ENCODE measurements at places on chromosomes 12 and 14.

DNA sequence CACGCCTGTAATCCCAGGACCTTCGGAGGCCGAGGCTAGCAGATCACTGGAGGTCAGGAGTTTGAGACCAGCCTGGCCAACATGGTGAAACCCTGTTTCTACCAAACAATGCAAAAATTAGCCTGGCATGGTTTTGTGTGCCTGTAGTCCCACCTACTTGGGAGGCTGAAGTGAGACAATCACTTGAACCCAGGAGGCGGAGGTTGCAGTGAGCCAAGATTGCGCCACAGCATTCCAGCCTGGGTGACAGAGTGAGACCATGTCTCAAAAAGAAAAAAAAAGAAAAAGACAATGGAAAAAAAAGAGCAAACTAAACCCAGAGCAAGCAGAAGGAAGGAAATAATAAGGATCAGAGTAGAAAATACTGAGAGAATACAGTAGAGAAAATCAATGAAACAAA is 5.4 kb downstream of the CHURC1 start:
- DNase-seq, result no peak

GRCh38 chr12:120925740-120926563 is 21.8 kb upstream of the SPPL3 start:
- no peak for DNase-seq

DNA sequence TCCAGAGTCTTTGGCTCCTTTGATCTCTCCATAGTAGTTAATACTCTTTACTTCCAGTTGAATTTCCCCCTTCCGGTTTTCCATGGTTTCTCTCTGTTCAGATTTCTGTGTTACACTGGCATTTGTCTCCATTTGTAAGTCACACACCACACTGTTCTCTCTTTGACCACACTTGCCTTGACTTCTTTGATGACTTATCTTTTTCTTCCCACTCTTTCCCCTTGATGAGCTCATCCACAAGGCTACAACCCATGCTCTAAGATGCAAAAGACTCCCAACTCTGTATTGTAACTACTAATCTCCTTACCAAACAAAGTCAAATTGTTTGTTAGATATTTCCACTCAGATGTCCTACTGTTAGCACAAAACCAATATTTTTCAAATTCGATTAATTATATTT is 242.7 kb upstream of the E2F7 start:
- no peak for DNase-seq

GRCh38 chr12:98998697-98999299 is 353.7 kb downstream of the APAF1 start:
- no peak for DNase-seq

GRCh38 chr14:52895000-52895399 is 55.9 kb downstream of the FERMT2 start:
- DNase-seq, result no peak

- DNase-seq, result no peak
Observed at GRCh38 chr14:51884086-51884927, 23.9 kb downstream of the GNG2 start.

- DNase-seq, result no peak
Observed at GRCh38 chr12:122090759-122091515, 12.4 kb downstream of the MLXIP start.

GRCh38 chr12:117441751-117442150 is 80.3 kb upstream of the NOS1 start:
- no peak for DNase-seq

DNA sequence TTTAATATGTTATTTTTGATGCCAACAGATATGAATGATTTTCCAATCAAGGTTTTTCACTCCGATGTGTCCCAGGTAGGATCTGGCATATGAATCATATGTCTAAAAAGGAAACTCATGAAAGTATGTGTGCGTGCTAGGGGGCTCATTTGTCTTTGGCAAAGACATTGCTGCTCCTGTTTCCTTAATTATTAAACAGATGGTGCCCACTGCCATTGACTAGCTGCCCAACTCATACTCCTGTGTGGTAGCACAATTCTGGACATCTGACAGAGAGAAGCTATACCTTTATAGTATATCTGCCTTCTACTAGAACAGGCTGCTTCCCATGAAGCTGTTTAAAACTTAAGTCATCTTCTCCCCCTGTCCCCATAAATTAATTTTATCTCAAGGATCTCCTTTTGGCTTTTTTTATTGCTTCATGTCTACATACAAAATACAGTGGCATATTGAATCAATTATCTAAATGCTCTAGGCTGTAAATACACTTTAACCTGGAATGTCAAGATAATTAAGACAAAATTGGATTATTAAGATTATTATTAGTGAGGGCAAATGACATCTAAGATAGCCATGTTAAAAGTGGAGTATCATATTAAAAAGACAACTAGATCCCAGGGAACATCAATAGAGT is 1.4 kb upstream of the PDE3A start:
- DNase-seq, result no peak

All from activated CD8-positive, alpha-beta memory T cell treated with anti-CD3 and anti-CD28 coated beads for 4 hours (primary cell).